ENCODE measurements at places on chromosomes 13 and 19.

DNA sequence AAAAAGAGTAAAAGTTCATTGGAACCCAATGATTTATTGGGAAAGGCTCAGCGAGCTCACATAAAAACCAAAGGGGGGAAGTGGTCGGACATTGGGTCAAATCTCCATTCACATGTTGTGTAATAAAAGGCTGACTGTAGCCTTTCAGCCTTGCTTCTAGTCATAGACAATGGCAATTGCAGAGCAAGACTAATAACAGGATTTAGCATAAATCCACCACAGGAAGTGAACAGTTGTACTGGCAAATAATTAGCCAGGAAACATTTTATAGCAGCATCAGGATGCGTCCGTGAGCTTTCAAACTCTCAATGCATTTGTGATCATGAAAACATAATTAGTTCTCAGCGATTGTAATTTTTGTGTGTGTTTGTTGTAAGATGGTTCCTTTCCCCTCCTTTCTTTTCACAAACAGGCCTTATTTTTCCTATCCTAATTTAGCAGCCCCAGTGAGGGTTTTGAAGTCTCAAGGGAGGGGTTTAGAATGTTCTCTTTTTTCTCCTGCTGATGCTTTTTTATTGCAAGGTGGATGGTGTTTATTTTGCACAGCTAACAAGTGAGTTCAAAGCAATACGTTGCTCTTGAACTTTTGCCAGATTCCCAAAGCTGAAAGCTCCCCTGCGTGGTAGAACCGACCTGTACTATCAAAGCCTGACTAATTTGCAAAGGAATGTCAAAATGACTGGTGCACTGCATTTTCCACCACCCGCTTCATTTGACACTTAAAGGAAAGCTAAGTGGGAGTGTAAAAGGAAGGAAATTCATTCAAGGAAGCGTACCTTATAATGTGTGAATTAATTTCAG, 105.6 kb downstream of the SPRY2 start:
- DNase-seq = no peak

DNA sequence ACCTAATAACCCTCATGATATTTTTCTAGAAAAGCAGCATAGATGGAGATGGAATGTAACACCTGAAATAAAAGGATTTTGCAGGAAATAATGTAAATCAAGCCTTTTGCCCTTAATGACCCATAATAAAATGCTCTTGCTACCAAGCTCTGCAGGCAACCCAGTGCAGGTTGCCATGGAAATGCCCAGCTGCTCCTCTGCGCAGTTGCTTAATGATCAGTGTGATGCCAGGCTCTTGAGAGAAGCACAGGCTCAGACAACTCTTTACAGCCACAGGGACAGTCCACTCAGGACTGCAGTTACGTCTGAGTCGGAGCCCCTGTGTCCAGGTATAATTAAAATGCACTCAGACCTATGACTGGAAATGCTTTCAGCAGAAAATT, 165.5 kb downstream of the LACC1 start:
- no peak for DNase-seq

DNA sequence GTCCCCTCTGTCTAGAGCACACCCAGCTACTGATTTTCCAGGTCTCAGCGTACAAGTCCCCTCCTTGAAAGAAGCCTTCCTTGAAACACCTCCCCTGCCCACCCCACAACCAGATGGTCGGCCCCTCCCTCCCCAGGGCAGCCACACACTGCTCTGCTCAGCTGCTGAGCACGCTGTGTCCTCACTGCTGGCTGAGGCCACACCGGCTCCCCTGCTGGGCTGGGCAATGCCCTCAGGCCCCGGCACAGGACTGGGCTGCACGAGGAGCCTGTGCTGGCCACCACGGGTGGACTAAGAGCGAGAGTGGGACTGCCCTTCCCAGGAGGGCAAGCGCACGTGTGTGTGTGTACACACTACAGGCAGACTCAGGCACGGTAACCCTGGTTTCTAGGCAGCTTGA, 11.8 kb upstream of the RSPH6A start:
- DNase-seq = no peak

- DNase-seq = no peak
Measured at GRCh38 chr19:39470724-39471339, 9.8 kb upstream of the TIMM50 start.

- DNase-seq = no peak
Measured at GRCh38 chr13:72463561-72463960, 263.9 kb downstream of the MZT1 start.

DNA sequence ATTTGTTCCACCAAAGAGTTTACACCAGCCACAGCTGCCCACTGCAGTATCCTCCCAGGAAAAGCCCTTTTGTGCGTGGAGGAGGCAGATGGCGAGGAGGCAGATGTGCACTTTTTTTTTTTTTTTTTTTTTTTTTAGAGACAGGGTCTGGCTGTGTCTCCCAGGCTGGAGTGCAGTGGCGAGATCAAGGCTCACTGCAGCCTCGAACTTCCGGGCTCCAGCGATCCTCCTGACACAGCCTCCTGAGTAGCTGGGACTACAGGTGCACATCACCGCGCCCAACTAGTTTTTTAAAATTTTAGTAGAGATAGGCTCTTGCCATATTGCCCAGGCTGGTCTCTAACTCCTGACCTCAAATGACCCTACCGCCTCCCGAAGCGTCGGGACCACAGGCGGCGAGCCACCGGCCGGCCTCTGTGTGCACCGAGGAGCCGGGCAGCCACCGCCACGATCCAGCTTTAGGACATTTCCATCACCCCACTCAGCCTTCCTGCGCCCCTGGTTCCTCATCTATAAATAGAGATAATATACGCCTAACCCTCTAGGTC, 563 bp upstream of the PDCD5 start:
- DNase-seq = no peak

- DNase-seq = no peak
Measured at GRCh38 chr13:22369840-22370239, 699.0 kb downstream of the FGF9 start.

DNA sequence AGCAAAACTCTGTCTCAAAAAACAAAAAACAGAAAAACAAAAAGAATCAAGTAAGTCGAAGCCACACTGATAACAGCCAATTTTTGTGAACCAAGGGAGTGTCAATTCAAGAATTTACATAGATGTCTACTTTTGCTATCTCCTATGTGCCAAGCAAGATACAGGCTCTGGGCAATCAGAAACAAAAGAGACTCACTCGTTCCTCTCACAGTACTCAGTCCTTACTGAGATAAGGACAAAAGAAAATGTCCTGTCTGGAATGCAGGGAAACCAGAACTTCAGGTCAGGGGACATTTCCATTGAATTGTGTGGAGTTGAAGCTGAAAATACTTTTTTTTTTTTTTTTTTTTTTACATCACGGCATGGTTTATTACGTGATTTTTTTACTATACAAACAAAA, 53.0 kb downstream of the NLRP12 start:
- no peak for DNase-seq

GRCh38 chr13:76799696-76800095, 86.5 kb downstream of the KCTD12 start:
- DNase-seq = no peak

GRCh38 chr19:29501816-29502580, 23.8 kb upstream of the VSTM2B start:
- DNase-seq = no peak

GRCh38 chr19:40716482-40717324, at the start of the genes COQ8B and ITPKC:
Gene COQ8B (minus strand): TSS chr19:40716886. CDS start chr19:40714632, 2,254 bp downstream.
Gene ITPKC (plus strand): TSS chr19:40717112. CDS start chr19:40717136, 24 bp downstream.
- DNase-seq = peak; percentile 100

DNA sequence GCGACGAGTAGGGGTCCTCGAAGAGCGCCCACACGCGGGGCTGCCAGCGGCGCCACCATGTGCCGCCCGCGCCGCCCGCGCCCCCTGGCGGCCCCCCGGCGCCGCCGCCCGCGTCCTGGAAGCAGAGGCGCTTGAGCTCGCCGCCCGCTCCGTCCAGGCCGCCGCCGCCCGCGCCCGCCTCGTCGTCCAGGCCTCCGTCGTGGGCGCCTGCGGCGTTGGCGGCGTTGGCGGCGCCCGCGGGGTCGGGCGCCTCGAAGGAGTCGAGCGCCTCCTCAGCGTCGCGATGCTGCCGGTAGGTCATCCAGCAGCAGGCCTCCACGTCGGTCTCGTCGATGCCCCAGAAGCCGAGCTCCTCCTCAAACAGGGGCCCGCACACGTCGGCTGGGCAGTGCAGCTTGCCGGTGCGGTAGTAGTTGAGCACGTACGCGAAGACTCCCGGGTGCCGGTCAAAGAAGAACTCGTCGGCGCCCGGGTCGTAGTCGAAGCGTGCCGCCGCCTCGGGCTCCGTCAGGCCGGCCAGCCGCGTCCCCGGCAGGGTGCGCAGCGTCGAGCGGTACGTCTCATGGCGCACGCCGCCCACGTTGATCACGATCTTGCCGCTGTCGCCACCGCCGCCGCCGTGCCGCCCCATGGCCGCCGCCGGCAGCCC, 829 bp downstream of the KCNC3 start:
- no peak for DNase-seq

GRCh38 chr13:96730676-96731075, 263.6 kb downstream of the OXGR1 start:
- no peak for DNase-seq

DNA sequence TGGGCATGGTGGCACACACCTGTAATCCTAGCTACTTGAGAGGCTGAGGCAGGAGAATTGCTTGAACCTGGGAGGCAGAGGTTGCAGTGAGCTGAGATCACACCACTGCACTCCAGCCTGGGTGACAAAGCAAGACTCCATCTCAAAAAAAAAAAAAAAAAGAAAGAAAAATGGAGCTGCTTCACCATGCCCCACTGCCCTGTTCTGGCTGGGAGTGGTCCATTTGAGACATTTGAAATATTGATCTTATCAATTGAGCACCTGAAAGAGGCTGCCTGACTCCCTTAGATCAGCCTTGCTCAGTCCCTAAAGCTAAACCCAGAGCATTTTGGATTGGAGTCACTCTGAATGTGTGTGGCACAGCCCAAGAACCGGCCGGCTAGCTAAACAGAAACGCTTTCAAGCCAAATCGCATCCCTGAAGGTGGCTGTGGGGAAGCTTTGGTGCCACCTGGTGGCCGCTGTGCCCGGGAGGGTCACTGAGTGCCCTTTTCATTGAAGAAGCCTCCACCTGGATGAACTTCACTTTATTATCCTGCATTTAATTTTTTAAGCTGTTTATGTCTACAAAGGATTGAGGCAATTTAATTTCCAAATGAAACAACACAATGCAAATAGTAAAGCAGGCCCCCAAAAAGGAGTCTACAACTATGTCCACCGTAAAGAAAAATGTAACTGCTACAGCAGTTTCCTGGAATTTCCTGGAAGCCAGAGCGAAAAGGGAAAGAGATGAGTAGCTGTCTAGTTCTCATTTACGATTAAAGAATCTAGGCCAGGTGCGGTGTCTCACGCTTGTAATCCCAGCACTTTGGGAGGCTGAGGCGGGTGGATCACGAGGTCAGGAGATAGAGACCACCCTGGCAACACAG, 53.1 kb upstream of the SERPINE3 start:
- peak; percentile 35 for DNase-seq

GRCh38 chr19:38697197-38697596, 47.1 kb downstream of the CAPN12 start:
- no peak for DNase-seq

DNA sequence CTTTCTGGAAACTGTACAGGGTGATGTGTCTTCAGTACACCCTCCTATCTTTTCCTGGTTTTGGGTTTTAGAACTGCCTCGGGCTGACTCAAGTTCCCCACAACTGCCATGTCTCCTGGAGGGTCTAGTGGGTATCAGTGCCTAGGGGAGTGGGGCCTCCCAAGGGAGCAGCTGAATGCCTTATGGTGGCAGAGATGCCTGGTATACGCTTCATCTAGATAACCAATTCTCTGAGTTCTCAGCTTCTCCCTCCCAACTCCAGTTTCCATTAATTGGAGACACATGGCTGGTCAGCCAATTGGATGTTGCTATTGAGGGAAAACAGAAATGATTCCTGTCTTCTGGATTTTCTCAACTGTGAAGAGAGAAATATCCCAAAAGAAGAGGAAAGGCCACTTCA, 12.8 kb downstream of the ZNF439 start:
- no peak for DNase-seq

DNA sequence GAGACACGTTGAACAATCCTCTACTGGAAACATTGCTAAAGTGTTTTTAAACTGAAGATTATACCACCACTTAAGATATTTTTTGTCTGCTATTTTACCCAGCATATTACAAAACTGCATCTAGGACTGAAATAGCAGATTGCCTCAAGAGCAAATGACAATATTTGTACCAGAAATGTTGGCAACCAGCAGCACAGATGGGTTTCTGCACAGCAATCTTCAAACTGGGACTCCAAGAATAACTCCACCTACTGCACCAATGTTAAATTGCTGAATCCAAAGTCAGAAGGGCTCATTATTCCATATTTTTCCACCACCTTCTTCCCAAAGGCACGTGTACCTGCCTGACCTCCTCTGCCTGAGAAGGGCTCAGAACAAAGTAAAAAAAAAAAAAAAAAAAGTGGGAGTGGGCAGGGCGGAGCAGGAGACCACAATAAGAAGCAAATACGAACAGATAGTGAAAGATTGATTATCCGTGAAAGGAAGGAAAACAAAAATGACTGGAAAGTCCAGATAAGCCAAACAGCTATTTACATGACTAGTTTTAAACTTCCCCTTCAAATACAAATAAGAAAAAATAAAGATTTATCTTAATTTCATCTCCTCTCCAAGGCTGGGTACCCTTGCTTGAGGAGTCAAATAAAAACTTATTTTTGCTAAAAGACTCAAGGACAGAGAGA, 79.4 kb downstream of the FOXO1 start:
- no peak for DNase-seq

GRCh38 chr13:99288089-99288488, 19.1 kb downstream of the GPR183 start:
- DNase-seq = no peak

- DNase-seq = no peak
Measured at GRCh38 chr19:39631178-39631577, 24.5 kb upstream of the LGALS16 start.

- DNase-seq = peak; percentile 100
Measured at GRCh38 chr19:44891016-44891882, at the start of gene TOMM40. Gene TOMM40 (plus strand): TSS chr19:44891254. CDS start chr19:44891416, 162 bp downstream.

DNA sequence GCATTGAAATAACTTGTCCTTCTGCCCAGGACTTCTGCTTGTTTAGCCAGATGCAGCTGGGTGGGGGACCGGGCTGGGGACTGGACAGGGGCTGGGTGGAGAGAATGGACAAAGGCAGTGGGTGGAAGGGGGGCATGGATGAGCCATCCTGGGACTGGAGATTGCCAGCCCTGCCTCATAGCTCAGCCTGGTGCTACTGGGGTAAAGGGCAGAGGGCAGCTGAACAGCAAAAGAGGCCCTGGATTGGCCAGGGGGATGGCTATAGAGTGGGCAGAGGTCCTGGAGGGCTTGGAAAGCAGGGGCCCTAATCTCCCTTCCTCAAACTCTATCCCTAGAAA, 17.7 kb upstream of the PLAUR start:
- DNase-seq = no peak

DNA sequence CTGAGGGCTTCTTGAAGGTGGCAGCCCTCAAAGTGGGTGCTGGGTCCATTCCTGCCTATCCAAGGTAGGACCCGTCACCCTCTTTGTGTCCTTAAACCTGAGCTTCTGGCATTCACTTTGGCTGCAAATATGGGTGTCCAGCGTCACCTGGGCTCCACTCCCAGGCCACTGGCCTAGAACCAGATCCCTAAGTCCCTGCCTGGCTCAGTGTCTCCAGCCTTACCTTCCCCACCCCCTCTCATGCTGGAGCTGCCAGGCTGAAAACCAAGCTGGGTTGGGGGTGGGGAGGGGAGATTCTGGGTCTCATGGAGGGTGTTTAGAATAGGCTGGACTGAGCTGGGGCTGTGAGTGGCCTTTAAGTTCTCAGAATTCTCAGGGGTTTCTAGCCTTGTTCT, 12.4 kb downstream of the PDE4A start:
- no peak for DNase-seq

GRCh38 chr13:24006520-24007248, 109.4 kb upstream of the C1QTNF9B start:
- DNase-seq = no peak
